Stimulated activated CD8-positive, alpha-beta memory T cell treated with anti-CD3 and anti-CD28 coated beads, Interleukin-15, amount 100 ng/mL, for 1 hour (primary cell): ENCODE measurements at places on chromosomes 16 and 17.

- no peak for DNase-seq
Measured at GRCh38 chr17:10050597-10051101, 145.6 kb upstream of the RCVRN start.

DNA sequence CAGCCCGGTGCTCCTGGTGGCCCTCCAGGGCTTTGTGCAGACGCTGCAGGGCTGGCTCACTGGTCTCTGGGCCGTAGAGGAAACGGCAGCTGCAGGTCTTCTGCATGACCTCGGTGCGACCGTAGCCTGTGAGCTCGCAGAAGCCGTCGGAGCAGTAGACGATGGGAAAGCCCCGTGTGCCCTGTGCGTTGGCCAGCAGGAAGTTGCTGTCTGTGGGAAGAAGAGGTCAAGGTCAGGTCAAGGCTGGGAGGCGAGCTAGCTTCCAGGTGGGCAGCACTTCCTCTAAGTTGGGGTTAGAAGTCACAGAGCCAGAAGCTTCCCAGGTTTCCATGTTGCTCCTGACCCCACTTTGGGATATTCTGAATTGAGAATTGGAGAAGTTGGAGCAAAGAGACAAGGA, 2.1 kb downstream of the KCNH4 start:
- no peak for DNase-seq

GRCh38 chr17:78117027-78117981, 11.3 kb downstream of the TMC6 start:
- no peak for DNase-seq

DNA sequence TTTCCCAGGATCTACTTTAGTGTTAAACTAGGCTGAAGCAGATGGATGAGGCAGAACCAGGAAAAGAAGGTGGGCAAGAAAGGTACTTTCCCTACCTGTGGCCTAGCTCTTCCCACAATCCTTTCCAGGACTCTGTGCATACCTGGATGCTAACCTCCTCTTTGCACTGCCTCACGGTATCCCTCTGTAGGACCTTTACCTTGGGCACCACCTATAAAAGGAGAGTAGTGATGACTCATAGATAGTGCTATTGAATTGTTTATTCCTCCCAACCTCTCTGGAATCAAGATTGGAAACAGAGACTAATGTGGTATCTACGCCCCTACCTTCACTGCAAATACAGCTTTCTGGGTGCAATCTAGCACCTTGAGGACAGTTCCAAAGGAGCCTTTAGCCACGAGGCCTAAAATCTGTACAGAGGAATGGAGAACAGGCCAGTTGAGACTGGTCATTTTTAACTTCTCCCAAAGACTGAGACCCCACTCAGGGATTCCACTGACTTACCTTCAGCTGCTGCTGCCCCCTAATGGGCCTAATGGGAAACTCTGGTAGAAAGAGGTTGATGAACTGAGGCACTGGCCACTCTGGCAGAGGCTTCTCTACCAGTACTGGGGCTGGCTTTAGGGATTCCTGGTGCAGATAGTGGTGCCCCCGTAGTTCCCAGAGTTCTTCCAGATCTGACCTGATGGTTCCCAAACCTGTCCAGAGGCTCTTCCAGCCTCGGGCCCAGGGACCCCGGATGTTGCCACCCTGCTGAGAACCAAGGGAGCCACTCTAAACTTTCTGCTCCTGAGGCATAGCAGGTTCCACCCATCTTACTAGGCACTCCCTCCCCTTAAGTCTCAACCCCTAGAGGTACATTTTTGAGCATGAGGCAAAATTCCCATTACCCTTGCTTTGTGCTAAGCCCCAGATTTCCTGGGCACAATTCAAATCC, 781 bp downstream of the RSKR start:
- no peak for DNase-seq

DNA sequence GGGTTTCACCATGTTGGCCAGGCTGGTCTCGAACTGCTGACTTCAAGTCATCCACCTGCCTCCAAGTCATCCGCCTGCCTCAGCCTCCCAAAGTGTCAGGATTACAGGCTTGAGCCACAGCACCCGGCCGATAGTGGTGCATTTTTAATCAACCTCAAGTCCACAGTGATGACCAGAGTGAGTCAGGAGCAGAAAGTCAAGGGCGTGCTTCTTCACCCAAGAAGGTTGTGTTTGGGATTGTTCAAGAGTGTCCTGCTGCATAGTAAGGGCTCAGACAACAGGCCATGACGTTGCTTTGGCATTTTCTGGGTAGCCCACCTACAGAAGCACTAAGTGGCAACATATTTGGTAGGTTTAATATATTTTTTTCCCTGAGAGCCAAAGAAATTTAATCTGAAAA, 108.3 kb upstream of the FAM20A start:
- no peak for DNase-seq

- DNase-seq: no peak
Measured at GRCh38 chr17:9367156-9367555, 208.5 kb downstream of the STX8 start.

DNA sequence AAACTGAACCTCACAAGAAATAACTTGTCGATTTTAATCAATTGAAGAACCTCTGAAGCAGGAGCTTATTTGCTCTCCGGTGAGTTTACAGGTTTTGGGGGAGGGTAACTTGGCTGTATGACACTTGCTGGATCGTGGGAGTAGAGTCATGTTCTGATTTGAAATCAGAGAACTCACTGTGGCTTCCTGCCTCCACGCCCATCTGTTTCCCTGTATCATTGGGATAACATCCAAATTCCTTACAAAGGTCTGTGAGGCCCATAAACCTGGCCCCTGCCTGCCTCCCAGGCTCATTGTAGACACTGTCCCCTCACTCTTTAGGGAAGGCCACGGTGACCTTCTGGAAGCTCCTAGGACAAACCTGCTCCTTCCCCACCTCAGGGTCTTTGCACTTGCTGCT, 48.3 kb downstream of the C17orf67 start:
- no peak for DNase-seq

GRCh38 chr17:28901866-28902818, 737 bp downstream of the DHRS13 start:
- DNase-seq: peak; percentile 10

- no peak for DNase-seq
Measured at GRCh38 chr16:89921702-89922476, 1.3 kb upstream of the TUBB3 start.

GRCh38 chr17:56583772-56584171, 9.7 kb upstream of the NOG start:
- DNase-seq: no peak

GRCh38 chr16:14362774-14363371, 267.2 kb downstream of the PARN start:
- no peak for DNase-seq

GRCh38 chr17:57396511-57396921, 140.2 kb downstream of the MSI2 start:
- no peak for DNase-seq
